ENCODE measurements at places on chromosomes 16 and 17.

DNA sequence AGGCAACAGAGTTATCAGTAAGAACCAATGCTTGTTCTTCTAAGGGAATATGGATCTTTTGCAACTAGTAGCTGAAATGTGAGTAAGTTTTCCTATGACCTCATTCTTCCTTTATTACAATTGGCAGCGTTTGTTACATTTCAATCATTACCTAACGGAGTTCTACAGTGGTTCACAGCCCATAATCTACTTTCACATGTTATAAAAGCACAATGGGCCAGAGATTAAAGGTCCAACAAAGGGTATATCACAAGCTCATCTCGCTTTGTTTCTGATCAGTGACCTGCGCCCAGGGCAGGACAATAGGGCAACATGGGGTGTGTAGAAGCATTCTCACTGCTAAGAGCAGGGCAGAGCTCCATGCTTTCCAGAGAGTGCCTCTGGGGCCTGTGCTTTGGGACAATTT, 279.9 kb upstream of the DYNLRB2 start:
- DNase-seq = no peak

GRCh38 chr16:70686376-70687101, 686 bp upstream of the MTSS2 start:
- no peak for DNase-seq

GRCh38 chr17:62805234-62805633, 2.9 kb downstream of the MARCHF10 start:
- no peak for DNase-seq

DNA sequence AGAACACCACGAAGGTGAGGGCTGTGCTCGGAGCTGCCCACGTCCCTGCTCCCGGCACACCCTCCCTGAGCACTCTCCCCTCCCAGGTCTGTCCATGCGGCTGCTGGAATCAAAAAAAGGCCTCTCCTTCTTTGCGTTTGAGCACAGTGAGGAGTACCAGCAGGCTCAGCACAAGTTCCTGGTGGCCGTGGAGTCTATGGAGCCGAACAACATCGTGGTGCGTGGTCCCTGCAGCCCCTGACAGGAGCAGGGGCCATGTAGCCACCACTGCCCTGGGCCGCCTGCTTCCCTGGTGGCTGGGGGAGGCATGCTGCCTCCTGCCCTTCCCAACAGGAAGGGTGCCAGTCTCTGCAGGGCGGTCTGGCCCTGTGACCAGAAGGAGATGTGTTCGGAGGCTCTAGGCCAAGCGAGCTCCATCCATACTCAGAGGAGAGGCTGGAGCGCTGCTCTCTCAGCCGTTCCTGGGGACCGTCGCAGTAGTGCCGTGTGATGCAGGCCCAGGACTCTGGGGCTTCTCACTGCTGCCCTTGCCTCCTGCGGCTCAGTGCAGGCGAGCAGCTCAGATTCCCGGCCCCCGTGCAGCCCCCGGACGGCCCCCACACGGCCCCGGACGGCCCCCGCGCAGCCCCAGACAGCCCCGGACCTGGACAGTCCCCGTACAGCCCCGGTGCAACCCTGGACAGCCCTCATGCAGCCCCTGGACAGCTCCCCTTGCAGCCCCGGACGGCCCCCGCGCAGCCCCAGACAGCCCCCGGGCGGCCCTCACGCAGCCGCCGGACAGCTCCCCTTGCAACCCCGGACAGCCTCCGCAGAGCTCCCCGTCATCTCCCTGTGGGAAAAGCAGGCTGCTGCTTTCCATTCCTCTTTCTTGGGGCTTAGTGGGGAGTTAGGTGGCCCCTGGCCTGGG, 20.5 kb downstream of the TCF25 start:
- no peak for DNase-seq

DNA sequence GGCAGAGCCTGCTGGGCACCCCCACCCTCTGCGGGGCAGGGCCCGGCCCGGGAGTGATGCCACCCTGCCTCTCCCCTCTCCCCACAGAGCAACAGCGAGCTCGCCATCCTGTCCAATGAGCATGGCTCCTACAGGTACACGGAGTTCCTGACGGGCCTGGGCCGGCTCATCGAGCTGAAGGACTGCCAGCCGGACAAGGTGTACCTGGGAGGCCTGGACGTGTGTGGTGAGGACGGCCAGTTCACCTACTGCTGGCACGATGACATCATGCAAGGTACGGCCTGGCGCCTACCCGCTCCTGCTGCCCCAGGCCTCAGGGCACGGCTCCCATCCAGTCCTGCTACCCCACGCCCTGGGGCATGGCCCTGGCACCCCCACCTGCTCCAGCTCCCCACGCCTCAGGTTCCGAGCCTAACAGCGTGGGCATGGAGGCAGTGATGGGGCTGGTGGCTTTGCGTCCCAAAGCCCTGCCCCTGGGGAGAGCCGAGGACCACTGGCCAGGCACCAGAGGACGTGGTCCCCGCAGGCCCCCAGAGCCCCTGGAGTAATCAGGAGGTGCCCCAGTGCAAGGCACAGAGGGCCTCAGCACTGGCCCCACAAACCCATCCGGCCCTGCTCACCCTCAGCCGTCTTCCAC, 38.4 kb downstream of the TSC2 start:
- DNase-seq = no peak

GRCh38 chr16:89858973-89859614, 14.3 kb upstream of the TCF25 start:
- DNase-seq = no peak

GRCh38 chr16:79295162-79295561, 305.4 kb downstream of the MAF start:
- DNase-seq = no peak

- DNase-seq = peak; percentile 84
Observed at GRCh38 chr16:70746040-70746707, 54.8 kb downstream of the VAC14 start.

- DNase-seq = no peak
Observed at GRCh38 chr17:58391302-58391984, 25.9 kb downstream of the RNF43 start.

DNA sequence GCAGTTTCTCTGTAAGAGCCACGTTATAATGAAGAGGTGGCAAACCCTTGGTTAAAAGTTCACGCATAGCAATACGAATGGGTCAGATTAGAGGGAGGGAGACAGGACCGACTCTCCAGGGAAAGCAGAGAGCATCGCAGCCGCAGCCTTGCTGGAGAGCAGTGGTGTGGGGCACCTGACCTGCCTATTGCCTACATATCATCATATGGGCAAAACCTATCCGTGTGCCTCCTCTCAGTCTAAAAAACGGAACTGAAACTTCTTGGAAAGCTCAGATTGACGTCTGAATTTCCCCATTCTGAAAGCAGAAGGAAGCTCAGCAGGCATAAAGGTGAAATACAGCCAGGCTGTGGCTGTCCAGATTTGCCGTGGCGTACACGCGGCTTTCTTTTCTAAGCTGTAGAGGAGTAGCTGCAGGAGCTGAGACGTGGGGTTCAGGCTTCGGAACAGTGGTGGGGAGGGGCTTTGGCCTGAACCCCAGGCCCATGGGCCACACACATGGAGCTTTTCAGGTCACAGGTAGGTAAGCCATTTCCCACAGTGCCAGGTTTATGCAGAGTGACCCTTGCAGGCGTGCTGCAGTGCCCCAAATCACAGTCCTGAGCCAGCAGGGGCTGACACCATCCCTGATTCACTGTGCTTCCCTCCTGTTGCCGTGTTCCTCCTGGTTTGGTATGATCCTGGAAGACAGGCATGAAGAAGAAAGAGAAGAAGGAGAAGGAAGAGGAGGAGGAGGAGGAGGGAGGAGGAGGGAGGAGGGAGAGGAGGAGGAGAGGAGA, 41.6 kb upstream of the TNRC6C start:
- DNase-seq = no peak

- peak; percentile 86 for DNase-seq
Observed at GRCh38 chr16:57091975-57092785, at the start of gene CPNE2. CPNE2 (plus strand) TSS chr16:57092583; CDS start chr16:57110743, 18,160 bp downstream.

- DNase-seq = no peak
Observed at GRCh38 chr17:58966208-58966607, 140.5 kb downstream of the TRIM37 start.

- DNase-seq = no peak
Observed at GRCh38 chr17:34154961-34155730, 99.9 kb upstream of the CCL2 start.

DNA sequence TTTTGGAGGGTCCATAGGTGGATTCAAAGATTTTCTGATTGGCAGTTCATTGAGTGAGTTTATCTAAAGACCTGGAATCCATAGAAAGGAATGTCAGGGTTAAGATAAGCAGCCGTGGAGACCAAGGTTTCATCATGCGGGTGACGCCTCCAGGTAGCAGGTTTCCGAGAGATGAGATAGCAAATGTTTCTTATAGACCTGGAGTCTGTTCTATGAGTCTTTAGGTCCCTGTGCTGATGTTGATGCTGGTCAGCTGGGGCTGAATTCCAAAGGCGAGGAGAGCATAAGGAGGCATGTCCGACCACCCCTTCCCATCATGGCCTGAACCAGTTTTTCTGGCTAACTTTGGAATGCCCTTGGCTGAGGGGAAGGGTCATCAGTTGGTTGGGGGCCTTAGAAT, 80.2 kb downstream of the RAP1GAP2 start:
- no peak for DNase-seq

- peak; percentile 58 for DNase-seq
Observed at GRCh38 chr17:81386646-81387099, 8.6 kb upstream of the BAHCC1 start.

GRCh38 chr16:48500981-48501380, 109.0 kb downstream of the N4BP1 start:
- no peak for DNase-seq

- peak; percentile 64 for DNase-seq
Observed at GRCh38 chr17:28612936-28613872, 781 bp downstream of the RSKR start.

- no peak for DNase-seq
Observed at GRCh38 chr16:30985401-30986128, 558 bp downstream of the HSD3B7 start.

- no peak for DNase-seq
Observed at GRCh38 chr17:77556383-77557061, 402.0 kb upstream of the TNRC6C start.

GRCh38 chr17:40333781-40334448, 24.9 kb downstream of the RARA start:
- no peak for DNase-seq

- DNase-seq = no peak
Observed at GRCh38 chr17:19461116-19461515, 50.1 kb downstream of the RNF112 start.

DNA sequence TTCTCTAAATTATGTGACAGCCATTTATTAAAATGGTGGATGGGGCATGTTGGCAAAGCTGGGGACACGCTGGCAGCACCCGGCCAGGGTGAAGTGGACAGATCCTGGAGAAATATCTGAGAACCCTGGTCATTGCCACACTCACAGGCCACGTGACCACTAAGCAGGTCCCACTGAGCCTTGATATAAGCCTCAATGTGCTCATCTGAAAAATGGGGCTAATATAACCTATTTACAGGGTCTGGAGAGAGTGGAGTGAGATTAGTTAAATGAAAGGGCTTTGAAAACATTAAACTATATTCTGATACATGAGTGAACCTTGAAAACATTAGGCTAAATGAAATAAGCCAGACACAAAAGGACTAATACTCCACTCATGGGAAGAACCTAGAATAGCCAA, 108.9 kb downstream of the RBFOX3 start:
- no peak for DNase-seq

DNA sequence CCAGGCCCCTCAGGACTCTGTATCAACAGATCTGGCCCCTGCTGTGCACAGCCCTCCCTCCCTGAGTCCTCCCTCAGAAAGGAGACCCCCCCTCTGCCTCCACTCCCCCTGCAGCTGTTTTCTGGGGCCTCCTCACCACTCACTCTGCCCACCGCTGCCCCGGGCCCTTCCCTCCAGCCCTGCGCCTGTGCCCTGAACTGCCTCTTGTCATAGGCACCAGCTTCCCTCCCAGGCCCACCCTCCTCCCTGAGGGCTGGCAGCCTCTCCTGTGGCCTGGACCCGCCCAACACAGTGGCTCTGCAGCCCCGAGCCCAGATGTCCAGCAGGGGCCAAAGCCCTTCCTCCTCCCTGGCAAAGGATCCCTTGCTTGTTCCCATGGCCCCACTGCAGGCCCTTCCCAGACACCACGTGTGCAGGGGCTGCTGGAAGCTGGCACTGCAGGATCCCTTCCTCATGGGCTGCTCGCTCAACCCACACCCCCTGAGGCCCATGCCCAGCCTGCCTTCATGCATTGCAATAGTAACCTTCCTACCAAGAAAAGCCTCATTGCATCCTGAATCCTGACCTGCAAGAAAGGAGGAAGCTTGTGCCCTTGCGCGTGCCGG, 25.8 kb downstream of the GNPTG start:
- no peak for DNase-seq

DNA sequence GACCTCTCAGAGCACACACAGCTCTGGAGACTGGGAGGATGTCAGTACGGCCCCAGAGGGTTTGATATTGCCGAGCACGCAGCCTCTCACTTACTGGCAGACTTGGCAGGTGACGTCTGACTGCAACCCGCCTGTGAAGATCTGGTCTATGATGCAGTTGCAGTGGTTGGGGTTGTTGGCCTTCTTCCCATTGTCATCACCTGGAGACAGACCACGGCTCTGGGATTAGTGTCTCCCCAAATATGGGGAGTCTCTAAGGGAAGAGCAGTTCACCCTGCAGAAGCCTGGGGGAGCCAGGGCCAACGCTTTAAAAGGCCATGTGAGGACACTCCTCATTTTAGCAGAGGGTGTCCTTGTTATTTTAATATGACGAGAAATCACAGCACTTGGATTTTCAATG, 30.1 kb downstream of the USP22 start:
- no peak for DNase-seq

GRCh38 chr16:49972280-49972679, 52.7 kb upstream of the CNEP1R1 start:
- DNase-seq = no peak

DNA sequence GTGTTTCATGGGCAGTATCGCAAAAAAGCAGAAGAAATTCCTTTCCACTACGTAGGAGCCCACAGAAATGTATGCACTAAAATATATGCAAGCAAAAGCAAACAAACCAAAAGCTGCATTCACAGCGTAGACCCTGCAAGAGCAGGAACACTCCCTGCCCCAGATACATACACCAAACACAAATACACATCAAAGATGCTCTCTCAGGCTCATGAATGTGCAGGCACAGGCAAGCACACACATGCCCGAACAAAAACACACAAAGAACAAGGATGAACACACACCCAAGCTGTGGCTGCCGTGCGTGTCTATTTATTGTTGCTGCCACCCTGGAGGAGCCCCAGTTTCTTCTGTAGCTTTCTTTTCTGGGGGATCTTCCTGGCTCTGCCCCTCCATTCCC, 1.7 kb downstream of the NUPR1 start:
- DNase-seq = no peak

- DNase-seq = no peak
Observed at GRCh38 chr16:85259832-85260167, 147.5 kb upstream of the CIBAR2 start.

- peak; percentile 26 for DNase-seq
Observed at GRCh38 chr17:80892900-80893603, 98.6 kb upstream of the CHMP6 start.

DNA sequence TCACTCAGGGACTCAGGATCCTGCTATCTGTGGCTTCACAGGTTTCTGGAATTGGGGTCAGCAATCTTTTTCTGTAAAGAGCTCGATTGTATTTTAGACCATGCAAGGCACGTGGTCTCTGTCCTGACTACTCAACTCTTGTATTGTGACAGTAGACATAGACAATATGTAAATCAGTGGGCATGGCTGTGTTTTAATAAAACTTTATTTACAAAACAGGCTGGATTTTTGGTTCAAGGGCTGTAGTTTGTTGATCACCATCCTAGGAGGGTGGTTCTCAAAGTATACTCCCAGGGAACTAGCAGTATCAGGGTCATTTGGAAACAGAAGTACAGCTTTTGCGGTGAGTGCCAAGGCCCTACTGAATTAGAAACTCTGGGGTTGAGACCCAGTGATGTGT, 108.2 kb upstream of the CRHR1 start:
- DNase-seq = no peak

GRCh38 chr17:19877364-19877945, 9.7 kb upstream of the ULK2 start:
- DNase-seq = no peak

GRCh38 chr16:74268372-74268782, 28.2 kb upstream of the PSMD7 start:
- DNase-seq = no peak

All from adipocyte (in vitro differentiated cells).